ENCODE measurements at places on chromosomes 16 and 17.

DNA sequence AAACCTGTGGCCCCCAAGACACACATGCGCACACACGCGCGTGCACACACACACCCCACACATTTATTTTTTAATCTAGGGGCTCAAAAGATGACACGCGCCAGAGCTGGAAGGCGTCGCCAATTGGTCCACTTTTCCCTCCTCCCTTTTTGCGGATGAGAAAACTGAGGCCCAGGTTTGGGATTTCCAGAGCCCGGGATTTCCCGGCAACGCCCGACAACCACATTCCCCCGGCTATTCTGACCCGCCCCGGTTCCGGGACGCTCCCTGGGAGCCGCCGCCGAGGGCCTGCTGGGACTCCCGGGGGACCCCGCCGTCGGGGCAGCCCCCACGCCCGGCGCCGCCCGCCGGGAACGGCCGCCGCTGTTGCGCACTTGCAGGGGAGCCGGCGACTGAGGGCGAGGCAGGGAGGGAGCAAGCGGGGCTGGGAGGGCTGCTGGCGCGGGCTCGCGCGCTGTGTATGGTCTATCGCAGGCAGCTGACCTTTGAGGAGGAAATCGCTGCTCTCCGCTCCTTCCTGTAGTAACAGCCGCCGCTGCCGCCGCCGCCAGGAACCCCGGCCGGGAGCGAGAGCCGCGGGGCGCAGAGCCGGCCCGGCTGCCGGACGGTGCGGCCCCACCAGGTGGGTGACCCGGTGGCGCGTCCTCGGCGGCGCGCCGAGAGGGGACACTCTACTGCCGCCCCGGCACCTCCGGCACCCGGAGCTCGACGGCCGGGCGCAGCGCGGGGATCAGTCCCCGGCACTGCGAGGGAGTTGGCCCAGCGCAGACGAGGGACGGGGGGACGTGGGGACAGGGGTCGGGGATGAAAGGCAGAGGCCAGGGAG, at the start of gene STAT5A:
Gene STAT5A, plus strand, starts transcription at position 522 of the 826 bp plus-strand sequence. CDS start 914 bp downstream, outside the sequence.
- peak; percentile 94 for DNase-seq

DNA sequence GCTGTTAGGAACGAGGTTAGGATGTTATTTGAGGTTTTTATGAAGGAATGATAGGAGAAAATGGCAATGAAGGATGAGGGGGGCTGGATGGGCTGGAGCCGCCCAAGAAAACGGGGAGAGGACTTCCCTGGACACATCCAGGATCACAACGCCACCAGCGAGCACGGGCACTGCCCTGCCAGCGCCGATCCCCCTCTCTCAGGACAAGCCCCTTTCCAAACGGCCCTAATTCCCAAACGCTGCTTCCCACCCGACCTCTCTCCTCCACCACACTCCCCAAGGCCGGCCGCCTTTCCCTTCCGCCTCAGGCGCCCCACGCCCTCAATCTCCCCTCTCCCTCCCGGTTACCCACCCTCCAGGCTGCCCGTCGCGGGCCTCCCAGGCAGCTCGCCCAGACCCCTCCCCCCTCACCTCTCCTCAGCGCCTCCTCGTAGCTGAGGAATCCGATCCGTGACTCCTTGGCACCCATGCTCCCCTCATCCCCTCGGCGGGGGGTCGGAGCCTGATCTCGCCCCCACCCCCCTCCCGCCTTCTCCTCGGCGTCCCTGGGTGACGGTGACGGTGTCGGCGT, 377 bp downstream of the USP32 start:
- no peak for DNase-seq

GRCh38 chr17:53971361-53971760, 148.6 kb downstream of the KIF2B start:
- no peak for DNase-seq

GRCh38 chr16:54724346-54724925, 206.2 kb upstream of the IRX5 start:
- DNase-seq: no peak

GRCh38 chr16:81694494-81695280, 84.4 kb upstream of the PLCG2 start:
- DNase-seq: no peak

- DNase-seq: peak; percentile 48
These were observed 31.1 kb upstream of the COX10 start for GRCh38 chr17:14038206-14038605.

- DNase-seq: no peak
These were observed 168.4 kb downstream of the ENGASE start for GRCh38 chr17:79242873-79243602.

DNA sequence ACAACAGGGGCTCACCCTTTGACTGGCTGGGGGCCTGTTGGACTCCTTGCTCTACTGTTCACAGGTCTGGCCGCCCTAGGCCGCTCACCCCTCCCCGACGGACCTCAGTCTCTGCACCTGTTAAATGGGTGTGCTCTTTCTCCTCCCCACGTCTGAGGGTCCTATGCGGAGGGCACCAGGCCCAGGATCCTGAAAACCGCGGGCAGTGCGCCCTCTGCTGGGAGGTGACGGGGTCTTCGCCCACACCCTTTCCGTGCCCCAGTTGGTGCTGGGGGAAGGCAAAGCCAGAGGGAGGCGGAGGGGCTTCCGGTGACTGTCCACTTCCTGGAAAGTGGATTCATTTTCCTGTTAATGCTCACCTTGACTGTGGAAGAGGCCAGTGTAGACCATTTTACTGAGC, 1010.9 kb downstream of the KCNJ18 start:
- DNase-seq: no peak

DNA sequence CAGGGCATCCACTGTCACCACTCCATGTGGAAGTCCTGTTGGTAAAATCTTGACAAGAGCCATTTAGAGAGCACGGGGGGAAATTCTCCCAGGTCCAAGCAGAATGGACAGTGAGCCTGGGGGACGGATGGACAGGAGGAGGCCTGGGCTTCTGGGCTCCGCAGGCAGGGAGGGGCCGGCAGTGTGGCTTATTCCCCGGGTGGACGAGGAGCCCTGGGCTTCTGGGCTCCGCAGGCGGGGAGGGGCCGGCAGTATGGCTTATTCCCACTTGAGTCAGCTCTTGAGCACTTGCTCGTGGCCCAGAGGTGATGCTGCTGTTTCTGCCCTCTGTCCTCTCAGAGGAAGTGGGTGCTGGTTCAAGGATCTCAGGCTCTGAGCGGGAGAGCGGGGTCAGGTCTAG, 22.2 kb upstream of the RPL13 start:
- no peak for DNase-seq

DNA sequence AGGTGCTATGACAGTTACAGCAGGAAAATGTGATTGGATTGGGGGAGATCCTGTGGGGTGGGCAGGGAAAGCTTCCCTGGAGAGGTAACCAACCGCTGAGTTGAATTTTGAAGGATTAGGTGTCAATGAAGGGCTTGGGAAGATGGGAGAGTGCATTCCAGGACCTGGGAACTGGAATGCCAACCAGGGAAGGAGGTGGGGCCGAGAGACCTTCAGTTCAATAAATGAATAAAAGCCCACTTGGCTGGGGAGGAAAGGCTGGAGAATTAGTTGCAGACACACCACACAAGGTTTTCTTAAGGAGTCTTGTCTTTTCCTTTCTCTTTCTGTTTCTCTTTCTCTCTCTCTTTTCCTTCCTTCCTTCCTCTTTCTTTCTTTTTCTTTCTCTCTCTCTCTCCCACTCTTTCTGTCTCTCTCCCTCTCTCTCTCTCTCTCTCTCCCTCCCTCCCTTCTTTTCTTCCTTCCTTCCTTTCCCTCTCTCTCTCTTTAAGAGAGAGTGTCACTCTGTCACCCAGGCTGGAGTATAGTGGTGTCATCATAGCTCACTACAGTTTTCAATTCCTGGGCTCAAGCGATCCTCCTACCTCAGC, 3.3 kb downstream of the USP43 start:
- DNase-seq: no peak

DNA sequence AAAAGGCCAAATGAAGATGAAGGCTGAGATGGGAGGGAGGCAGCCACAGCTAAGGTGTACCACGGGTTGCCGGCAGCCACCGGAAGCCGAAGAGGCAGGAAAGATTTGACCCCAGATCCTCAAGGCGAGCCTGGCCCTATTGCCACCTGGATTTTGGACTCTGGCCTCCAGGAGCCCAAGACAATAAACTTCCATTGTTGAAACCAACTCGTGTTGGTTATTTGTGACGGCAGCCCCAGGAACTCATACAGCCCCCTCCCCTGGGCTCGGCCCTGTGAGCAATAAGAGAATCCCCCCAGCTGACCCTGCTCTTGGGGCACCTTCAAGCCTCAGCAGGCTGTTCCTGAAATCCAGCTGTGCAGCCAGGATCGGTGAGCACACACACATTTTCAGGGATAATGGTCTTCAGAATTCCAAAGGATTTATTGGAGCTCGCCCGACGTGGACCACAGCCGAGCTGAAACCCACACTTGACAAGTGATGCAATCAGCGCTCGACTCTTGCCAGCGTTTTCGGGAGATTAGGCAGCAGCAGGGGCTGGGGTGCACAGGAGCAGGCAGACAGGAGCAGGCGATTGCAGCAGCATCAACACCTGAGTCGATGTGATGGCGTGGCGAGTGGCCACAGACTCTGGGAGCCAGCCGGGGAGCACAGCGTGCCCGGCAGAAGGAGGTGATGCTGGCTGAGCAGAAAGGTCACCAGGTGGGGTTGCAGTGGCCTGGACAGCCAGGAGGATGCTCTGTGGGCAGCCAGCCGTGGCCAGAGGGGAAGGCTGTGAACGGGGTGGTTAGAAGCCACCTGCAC, 22.4 kb upstream of the CBX4 start:
- no peak for DNase-seq

- peak; percentile 37 for DNase-seq
These were observed 2.9 kb downstream of the KRT39 start for GRCh38 chr17:40963838-40964237.

DNA sequence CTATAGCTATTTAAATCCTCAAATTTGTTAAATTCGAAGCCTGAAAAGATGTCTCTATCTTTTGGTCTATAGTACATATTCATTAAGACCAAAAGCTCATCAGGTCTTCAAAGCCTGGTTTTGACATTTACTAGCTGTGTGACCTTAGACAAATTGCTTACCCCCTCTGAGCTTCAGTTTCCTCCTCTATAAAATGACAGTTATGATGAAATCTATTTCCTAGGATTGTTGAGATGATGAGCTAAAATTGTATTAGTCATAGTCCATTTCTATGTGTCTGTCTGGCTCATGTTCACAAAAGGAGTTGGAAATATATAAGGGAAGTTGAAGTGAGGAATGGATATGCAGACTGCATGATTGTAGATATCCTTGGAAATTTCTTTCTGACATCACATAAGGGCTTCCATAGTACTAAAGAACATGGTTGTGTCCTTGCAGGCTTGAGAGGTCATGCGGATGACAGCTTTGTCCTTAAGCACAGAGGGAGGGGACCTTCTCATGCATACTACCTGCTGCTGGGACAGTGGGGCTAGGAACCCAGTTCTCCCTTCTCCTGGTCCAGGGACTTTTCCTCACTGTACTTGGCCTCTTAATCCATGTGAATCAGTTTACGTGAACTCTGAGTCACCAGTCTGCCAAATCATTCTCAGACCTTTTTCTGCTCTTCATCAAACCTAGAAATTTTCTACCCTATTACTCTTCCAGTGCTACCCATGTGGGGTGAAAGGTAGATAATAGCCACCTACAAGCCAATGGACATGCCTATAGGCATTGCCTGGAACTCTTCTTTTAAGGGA, 487.5 kb upstream of the SALL1 start:
- DNase-seq: no peak

- no peak for DNase-seq
These were observed 28.6 kb upstream of the NUDT16L1 start for GRCh38 chr16:4664538-4665418.

DNA sequence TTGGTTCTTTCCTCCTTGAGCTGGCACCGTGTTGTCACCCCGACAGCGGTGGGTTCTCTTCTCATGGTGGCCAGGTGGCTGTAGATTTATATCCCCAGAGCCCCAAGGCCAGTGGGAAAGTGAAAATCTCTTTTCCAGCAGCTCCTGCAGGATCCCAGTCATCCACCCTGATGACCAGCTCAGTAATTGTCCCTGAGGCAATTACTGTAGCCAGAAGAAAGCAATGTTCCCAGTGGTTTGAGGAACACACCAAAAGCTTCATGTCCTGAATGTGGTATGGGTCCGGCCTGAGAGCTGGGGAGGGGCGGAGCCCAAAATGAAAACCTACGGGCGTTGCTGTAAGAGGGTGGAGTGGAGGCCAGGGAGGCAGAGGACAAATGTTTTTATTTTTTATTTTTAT, 69.0 kb downstream of the WSB1 start:
- no peak for DNase-seq

DNA sequence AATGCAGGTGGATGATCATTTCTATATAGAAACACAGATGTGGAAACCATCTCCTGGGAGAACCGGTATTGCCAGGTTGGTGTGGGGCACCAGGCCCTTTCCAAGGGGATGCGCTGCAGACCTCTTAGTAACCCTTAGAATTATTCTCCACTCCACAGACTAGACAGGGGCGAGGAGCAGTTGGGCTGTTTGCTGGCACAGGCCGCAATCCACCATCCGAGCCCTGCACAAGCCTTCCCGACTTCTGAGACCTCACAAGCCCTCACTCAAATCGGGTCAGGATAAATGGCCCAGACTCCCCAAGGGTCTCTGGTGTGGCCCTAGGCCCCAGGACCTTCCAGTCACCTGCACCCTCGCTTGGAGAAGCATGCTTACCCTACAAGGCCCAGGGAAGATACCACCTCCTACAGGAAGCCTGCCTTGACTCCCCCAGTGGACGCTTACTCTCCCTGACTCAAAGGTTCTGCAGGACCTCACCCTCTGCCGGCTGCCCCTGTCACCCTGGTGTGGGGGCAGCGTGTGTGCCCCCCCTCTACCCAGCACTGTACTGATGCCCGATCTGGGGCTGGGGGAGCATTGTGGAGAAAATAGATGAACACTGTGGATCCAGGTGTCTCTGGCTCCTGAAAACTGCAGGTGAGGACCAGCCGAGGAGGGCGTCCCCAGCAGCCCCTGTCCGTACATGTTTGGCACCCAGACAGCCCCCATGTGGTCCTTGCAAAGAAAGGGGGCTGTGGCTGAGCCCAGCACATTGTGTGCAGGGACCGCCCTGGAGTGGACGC, 49.8 kb upstream of the ACSF3 start:
- DNase-seq: no peak

GRCh38 chr16:79012671-79013434, 587.7 kb downstream of the MAF start:
- no peak for DNase-seq

Measured in GM03348 (cell line).